ENCODE measurements at places on chromosomes 1 and 21.

DNA sequence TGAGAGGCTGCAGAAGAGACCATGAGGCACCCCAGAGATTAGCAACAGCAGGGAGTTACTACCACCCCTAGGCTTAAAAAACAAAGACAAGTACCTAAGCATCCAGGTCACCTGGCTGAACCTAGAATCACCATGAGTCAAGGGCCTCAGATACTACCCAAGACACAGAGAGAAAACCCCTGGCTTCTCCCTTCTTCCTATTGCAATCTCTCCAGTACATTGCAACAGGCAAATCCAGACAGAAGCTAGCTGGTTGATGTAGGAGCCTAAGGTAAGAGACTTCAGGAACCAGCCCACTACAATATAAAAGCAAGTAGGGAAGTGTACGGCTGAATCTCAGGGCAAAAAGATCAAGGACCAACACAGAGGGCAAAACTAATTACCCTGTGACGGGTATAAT lies 367.2 kb downstream of the PLPP3 start:
- H3K27ac ChIP-seq: no peak overlapping the region
- no peaks in the 10 kb centered on the region for H3K27me3 ChIP-seq
- no peak overlapping the region for H3K4me3 ChIP-seq
- no peaks in the 10 kb centered on the region for H3K4me1 ChIP-seq
- no peaks in the 10 kb centered on the region for H3K36me3 ChIP-seq
- DNase-seq: no peak

DNA sequence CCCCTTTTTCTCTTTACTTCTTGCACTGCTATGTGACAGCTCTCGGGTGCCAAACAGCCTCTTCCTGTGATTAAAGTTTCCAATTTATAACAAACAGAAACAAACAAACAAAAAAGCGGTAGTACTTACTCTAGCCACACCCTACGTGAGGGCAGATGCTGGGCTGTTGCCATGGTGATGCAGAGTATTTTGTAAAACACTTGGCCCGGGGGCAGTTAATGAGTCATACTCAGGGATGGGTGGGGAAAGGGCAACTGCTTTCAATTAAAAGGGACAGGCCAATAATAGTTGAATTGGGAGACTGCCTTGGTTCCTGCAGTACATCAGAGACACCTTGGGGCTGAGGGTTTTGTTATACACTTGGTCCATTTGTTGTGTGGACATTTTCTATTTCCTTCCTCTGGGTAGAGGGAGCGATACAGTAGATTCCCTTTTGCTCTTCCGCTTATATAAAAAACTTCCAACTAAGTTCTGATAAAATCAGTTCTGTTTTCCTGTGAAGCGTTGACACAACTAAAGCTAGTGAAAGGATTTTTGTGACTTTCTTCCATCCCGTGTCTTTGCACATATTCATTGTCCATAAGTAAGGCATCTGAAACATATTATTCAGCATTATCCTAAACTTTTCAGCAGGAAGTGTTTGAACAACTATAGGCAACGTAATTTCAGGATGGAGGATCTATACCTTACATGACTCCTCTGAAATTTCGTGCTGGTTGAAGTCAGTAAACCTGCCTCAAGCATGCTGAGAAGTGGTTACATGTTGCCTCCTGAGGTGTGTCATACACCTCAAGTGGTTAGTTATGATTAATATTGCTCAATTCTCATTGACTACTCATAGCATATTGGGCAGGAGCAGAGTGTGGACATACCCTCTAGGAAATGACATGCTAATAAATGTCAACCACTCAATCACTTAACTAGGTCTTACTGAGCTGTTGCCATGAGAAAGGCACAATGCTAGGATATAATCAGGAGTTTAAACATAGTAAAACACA lies 36.7 kb upstream of the THEM4 start:
- H3K4me1 ChIP-seq: peaks cover 13% of the 10 kb centered on the region
- H3K27ac ChIP-seq: peak overlapping the region; percentile 63
- no peaks in the 10 kb centered on the region for H3K36me3 ChIP-seq
- peaks cover 2% of the 10 kb centered on the region for H3K27me3 ChIP-seq

- no peaks in the 10 kb centered on the region for H3K36me3 ChIP-seq
- no peak overlapping the region for H3K27ac ChIP-seq
- no peak for DNase-seq
- no peaks in the 10 kb centered on the region for H3K27me3 ChIP-seq
Observed at GRCh38 chr1:223056802-223057201, 86.2 kb downstream of the TLR5 start.

GRCh38 chr1:230384380-230385157 lies 41.6 kb downstream of the PGBD5 start:
- no peak overlapping the region for H3K27ac ChIP-seq
- no peak for DNase-seq
- no peak overlapping the region for H3K4me3 ChIP-seq

DNA sequence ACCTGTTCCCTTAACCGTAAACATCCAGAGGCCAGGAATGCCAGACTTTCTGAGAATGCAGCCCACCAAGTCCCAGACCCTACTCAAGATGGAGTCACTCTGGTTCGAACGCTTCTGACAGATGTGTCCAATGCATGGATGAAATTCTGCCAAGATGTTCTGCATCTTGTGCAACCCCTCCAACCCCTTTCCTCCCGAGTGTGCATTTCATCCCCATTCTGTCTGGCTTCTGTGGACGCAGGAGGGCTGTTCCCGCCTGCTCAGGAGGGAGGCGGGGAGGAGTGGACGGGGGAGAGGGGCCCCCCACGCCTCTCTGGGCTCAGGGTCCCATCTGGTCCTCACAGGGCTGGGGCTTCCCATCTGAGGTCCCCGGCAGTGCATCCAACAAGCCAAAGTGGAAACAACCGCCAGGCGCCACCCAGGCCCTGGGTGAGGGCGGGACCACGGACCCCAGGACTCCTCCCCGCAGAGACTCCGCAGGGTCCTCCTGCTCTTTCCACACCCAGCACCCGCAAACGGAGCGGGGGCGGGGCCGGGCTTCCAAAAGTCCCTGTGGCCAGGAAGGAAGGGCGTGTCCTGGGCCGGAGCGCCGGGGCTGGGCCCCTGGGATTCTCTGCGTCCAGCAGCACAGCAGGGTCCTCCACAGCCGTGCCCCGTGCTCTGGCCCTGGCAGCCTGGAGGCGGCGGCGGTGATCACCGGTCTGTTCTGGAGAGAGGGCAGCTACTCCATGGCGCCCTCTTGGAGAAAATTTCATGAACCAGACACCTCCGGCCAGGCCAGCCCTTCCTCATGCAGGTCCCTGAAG lies 27.8 kb upstream of the SUMO3 start:
- peak overlapping the region; percentile 28 for H3K4me3 ChIP-seq
- peak overlapping the region; percentile 26 for H3K27ac ChIP-seq
- H3K4me1 ChIP-seq: peaks cover 21% of the 10 kb centered on the region
- H3K27me3 ChIP-seq: peaks cover 13% of the 10 kb centered on the region
- peaks cover 23% of the 10 kb centered on the region for H3K36me3 ChIP-seq

- H3K36me3 ChIP-seq: no peaks in the 10 kb centered on the region
- no peak overlapping the region for H3K4me3 ChIP-seq
- H3K27ac ChIP-seq: no peak overlapping the region
- DNase-seq: no peak
Observed at GRCh38 chr1:14811573-14811972, 213.1 kb downstream of the KAZN start.

DNA sequence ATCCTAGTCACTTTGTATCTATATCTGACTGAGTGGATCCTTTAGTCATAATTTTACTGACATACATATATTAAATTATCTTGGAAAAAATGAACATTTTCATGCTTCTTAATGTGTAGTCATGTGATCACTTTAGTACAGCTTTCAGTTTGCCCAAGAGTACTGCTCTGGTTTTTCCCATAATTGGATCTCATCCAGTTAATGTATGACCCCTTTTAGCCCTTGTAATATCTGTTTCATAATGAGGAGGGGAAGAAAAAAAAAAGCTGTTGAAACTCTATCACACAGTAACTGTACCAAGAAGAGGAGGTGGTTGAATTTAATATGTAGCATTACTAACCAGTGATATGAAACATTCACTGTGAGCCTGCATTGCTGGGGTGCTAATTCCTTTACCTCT lies 328.7 kb downstream of the PTPRC start:
- no peaks in the 10 kb centered on the region for H3K27me3 ChIP-seq
- no peak overlapping the region for H3K27ac ChIP-seq
- no peak for DNase-seq

GRCh38 chr21:27673581-27673980 lies 706.7 kb upstream of the ADAMTS5 start:
- no peak overlapping the region for H3K4me3 ChIP-seq
- H3K27ac ChIP-seq: no peak overlapping the region
- DNase-seq: no peak
- no peaks in the 10 kb centered on the region for H3K4me1 ChIP-seq

DNA sequence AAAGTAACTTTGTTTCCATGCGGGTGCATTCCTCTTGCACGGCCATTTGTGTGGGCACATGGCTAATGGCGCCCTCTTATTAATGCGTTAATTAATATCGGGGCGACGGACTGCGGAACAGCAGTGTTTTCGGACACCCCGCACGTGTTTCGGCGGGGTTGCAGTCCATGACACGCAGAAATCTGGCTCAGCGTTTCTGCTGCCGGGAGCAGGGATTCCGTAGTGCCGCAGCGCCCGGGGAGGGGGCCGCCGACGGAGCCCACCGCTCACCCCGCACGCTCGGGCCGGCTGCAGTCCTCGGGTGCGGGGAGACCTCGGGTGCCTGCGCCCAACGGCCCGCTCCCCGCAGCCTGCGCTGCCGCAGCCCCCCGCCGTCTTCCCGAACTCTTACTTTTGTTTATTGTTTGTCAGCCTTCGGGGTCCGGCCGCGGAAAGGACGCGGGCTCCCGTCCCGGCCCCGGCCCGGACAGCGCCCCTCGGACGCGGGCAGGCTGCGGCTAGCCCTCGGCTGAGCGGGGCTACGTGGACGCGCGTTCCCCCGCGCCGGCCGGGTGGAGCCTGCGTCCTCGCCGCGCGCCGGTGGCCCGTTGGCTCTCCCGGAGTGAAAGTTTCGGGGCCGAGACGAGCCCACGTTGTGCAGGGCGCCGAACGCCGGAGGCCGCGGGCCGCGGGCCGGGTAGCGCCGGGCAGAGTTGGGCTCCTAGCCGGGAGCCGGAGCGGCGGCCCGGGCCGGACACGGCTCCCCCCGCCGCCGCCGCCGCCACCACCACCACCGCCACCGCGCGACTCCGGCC lies 849 bp downstream of the NFIA start:
- no peak for DNase-seq
- no peaks in the 10 kb centered on the region for H3K36me3 ChIP-seq
- H3K4me1 ChIP-seq: peaks cover 59% of the 10 kb centered on the region
- peak overlapping the region; percentile 95 for H3K27ac ChIP-seq
- peak overlapping the region; percentile 88 for H3K4me3 ChIP-seq

DNA sequence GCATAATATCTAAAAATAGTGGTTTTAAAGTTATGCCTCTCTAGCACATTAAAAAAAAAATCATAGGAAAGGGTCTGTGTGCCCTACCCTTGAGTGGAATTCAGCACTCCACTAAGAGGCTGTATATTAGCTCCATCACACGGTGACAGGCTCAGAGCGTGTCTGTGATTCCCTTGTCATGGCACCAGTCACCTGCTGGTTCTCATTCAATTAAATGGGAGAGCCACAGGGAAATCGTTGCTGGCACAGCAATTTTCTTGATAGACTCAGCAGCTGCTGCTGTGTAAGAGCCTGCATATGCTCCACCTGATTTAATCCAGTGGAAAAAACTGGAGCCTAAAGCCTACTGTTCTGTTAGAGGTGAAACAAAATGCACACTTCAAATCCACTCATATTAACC lies 9.5 kb downstream of the ATP6V1G3 start:
- DNase-seq: no peak
- H3K27ac ChIP-seq: no peak overlapping the region
- H3K27me3 ChIP-seq: no peaks in the 10 kb centered on the region
- no peak overlapping the region for H3K4me3 ChIP-seq

- H3K27me3 ChIP-seq: no peaks in the 10 kb centered on the region
- H3K36me3 ChIP-seq: no peaks in the 10 kb centered on the region
- H3K4me1 ChIP-seq: no peaks in the 10 kb centered on the region
- no peak for DNase-seq
- H3K27ac ChIP-seq: no peak overlapping the region
Observed at GRCh38 chr1:194028002-194028401, 841.6 kb upstream of the B3GALT2 start.

DNA sequence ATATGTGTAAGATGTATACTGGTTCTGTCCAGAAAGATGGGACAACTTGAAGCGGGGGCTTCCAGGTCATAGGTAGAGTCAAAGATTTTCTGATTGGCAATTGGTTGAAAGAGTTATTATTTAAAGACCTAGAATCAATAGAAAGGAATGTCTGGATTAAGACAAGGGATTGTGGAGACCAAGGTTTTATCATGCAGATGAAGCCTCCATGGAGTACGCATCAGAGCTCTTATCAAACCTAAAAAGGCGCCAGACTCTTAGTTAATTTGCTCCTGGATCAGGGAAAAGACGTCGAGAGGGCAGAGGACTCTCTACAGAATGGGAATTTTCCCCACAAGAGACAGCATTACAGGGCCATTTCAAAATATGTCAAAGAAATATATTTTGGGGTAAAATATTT lies 23.7 kb upstream of the ETV3 start:
- no peak for DNase-seq
- H3K27me3 ChIP-seq: no peaks in the 10 kb centered on the region
- no peak overlapping the region for H3K27ac ChIP-seq
- H3K36me3 ChIP-seq: no peaks in the 10 kb centered on the region
- H3K4me1 ChIP-seq: no peaks in the 10 kb centered on the region

DNA sequence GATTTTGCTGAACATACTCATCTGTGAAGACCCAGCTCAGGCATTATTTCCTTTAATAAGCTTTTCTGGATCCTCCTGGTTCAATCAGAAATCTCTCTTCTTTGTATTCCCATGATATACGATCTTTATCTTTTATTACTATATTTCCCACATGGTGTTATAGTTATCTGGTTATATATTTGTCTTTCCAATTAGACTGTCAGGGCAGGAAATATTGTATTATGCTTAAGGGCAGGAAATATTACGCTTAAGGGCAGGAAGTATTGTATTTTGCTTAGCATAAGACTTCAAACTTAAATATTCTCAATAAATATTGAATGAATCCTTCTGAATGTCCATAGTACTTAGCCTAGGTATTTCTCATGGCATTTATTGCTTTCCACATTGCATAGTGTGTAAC lies 122.2 kb downstream of the COQ8A start:
- no peak for DNase-seq
- no peak overlapping the region for H3K27ac ChIP-seq
- no peaks in the 10 kb centered on the region for H3K4me1 ChIP-seq
- no peaks in the 10 kb centered on the region for H3K27me3 ChIP-seq
- no peak overlapping the region for H3K4me3 ChIP-seq

DNA sequence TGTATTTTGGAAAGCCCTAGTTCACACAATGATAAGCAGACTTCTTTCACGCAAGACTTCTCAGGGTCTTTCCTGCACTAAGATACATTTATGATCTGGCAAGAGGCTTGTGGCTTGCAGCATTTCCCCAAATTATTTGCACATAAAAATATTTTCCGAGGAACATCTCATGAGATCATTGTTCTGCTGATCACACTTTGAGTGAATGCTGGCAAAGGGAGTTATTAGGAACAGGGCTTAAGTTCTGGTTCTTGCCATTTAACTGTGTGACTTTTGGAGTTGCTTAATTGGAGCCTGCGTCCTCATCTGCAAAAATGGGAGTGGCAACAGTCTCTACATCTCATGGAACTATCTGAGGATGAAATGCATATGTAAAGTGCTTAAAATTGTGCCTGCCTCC lies 50.2 kb downstream of the GADD45A start:
- no peak overlapping the region for H3K4me3 ChIP-seq
- no peaks in the 10 kb centered on the region for H3K27me3 ChIP-seq
- H3K4me1 ChIP-seq: peaks cover 25% of the 10 kb centered on the region

GRCh38 chr1:55288245-55288644 lies 73.1 kb upstream of the USP24 start:
- no peaks in the 10 kb centered on the region for H3K4me1 ChIP-seq
- no peak overlapping the region for H3K27ac ChIP-seq
- no peak overlapping the region for H3K4me3 ChIP-seq
- H3K27me3 ChIP-seq: no peaks in the 10 kb centered on the region
- no peaks in the 10 kb centered on the region for H3K36me3 ChIP-seq
